ENCODE measurements at places on chromosomes 13 and 19.

DNA sequence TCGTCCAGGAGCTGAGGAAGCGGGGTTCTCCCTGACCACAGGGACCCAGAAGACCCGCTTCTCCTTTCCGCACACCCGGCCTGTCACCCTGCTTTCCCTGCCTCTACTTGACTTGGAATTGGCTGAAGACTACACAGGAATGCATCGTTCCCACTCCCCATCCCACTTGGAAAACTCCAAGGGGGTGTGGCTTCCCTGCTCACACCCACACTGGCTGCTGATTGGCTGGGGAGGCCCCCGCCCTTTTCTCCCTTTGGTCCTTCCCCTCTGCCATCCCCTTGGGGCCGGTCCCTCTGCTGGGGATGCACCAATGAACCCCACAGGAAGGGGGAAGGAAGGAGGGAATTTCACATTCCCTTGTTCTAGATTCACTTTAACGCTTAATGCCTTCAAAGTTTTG lies 18.9 kb downstream of the VASP start:
- no peak for DNase-seq

GRCh38 chr13:86714495-86714894 lies 915.3 kb upstream of the SLITRK6 start:
- DNase-seq: no peak

DNA sequence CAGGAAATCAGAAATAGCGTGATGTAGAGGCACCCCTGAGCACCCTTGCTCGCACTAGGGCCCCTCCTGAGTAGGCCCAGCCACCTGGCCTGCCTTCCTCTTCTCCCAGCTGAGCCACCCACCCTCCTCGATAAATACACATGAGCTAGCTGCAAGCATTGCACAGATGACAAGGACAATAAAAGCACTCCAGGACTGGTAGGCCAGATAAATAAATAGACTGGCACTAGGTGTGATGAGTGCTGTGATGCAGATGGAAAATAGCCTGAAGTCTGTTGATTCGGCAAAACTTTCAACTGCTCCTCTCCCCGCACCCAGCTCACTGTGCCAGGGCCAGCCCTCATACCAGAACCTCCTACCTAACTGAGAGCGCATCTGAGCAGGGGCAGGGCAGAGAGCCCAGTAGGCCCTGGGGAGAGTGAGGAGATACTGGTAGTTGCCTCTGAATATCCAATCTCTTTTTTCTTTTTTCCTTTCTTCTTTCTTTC lies 54.5 kb upstream of the GPI start:
- DNase-seq: no peak

DNA sequence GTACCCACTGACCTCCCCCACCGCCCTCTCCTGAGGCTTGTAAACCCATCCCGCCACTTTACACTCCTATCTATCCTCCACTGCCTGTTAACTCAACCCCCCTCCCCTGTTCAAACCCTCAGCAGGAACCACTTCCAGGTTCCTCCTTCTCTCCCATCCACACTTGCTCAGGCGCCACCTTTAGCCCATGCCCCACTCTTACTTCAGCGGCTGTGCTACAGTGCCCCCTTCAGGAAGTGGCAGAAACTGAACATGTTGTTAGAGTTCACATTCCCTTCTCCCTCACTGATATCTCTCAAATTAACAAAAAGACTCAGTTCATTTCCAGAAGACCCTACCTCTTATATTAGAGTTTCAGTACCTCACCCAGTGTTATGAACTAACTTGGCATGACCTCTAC lies 49.4 kb downstream of the ZNF91 start:
- no peak for DNase-seq

DNA sequence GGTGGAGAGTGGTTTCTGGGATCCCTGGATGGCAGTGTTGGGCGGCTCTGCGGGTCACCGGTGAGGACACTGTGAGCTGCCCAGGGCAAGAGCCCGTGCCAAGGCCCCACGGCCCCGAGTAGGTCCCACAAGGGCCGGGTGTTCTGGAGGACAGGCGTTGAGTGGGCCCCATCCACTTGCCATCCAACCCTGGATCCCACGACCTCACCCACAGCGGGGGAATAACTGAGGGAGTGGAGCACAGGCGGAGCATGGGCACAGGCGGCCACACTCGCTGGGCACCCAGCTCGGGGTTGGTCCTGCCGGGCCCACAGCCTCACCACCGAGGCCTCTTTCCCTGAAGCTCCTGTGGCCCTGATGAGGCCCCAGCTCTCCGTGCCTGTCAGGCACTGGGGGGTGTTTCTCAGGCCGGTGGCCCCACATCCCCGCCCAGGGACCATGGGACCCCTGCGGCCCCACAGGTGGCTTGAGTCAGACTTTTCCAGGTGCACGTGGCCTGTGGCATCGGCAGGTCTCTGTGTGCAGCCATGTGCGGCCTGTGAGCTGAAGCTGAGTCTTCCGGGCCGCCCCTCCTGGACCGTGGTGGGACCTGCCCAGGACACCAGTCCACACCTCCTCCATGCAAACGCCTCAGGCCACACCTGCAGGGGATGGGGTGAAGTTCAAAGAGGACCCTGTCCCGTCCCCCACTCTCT lies 16.6 kb downstream of the TMEM255B start:
- no peak for DNase-seq

- DNase-seq: no peak
Observed at GRCh38 chr13:46531953-46532352, 21.0 kb upstream of the LRCH1 start.

DNA sequence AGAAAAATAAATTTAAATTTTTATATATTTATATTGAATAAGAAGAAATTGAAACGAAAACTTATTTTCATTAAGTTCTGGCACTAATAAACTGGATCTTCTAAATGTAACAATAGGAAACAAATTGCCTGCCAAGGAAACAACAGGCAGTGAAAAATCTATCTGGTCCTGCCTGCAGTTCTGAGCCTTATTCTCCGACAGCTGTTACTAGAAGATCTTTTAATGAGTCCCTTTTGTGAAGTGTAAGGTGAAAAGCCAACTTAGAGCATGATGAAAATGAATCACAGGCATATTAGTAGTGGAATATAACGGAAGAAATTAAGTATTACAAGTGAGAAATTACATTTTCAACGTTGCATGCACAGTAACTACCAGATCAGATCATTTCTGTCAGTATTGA lies 1002.7 kb upstream of the PCDH20 start:
- no peak for DNase-seq

GRCh38 chr19:49956115-49956495 lies 4.9 kb downstream of the SIGLEC11 start:
- DNase-seq: no peak

DNA sequence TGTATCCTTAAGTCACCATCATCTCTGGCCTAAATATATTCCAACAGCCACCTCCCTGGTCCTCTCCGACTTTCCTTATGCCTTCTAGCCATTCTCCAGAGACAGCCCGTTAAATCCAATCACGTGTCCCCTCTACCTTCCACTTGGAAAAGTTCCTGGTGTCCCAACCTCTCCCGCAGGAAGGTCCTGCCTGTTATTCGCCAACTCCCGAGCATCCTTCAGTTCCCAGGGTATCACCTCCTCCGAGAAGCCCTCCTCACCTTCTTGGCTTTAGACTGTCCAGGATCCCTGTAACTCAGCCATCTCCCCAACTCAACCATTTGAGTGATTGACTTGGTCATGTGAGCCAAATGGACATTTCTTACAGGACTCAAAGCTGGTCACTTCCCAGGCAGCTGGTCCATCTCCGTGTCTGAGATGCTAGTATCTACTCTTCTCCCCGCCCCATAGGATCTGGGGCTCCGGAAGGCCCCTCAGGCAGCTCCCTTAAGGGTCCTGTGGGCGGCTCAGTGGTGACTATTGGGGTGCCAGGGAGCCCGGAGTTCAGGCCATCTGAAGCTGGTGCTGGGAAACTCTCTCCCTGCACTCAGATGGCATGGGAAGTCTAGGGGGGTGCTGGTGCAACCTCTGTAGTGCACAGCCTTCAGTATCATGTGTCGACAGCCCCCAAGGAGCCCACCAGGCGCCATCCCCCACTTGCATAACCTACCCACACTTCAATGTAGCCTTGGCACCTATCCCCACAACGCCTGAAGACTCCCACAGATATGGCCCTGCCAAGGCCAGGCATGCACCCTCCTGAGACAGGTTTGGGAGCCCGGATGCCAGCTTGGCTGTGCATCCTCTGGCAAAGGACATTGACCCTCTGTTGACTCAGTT lies 27.9 kb upstream of the NANOS3 start:
- DNase-seq: no peak

GRCh38 chr19:51027126-51027806 lies 850 bp upstream of the KLK11 start:
- no peak for DNase-seq

DNA sequence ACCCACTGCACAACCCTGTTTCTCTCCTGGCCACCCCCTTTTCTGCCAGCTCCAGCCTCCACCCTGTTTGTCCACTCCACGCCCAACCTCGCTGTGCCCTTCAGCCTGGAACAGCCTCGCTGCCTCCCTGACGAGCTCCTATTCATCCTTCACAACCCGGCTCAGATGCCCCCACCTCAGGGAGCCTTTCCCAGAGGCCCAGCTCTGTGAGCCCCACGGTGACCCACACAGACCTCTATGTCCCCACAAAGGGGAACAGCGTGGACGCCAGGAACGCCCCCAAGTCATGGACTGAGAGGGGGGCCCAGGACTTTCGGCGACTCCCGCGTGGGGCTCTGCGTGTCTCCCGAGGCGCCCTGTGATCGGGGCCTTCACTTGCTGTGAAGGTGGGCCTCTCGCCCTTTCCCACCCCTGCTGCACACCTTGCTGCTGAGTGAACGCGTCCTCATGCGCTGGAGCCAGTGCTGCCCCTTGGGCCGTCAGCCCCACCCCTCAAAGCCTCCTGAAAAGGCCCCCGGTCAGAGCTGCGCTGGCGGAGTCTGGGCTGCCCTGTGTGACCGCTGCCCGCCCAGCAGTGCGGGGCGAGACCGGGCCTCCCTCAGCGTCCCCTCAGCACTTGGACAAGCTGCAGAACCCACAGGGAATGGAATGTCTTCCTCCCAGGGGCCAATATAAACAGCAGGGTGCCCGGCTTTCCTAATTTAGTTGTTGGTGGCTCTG lies 40.0 kb downstream of the ADPRHL1 start:
- DNase-seq: no peak
